Stimulated activated CD8-positive, alpha-beta memory T cell treated with anti-CD3 and anti-CD28 coated beads, Interleukin-7, amount 100 ng/mL, for 1 hour (primary cell): ENCODE measurements at places on chromosomes 2 and 18.

GRCh38 chr18:13440277-13441248 lies 222.0 kb downstream of the LDLRAD4 start:
- no peak for DNase-seq

DNA sequence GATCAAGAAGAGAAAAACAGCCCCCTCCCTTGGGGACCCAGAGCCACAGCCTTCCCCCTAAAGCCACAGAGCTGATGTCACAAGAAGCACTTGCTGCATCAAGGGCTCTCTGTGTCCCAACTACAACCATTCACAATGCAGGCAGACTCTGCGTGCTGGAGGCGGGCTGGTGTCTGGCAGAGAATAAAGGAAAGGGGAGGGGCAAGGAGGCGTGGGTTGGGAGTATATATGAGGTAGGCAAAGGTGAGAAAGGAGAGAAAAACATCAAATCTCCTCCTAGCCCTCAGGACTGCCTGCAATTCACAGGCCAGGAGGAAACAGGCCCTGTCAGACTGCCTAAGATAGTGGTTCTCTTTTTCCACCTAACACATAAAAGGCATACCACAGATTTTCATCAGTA lies 48.8 kb upstream of the IHH start:
- DNase-seq, result no peak

GRCh38 chr18:62763101-62763521 lies 47.8 kb downstream of the PHLPP1 start:
- DNase-seq, result no peak

GRCh38 chr2:66730441-66730840 lies 295.5 kb downstream of the MEIS1 start:
- DNase-seq, result no peak

DNA sequence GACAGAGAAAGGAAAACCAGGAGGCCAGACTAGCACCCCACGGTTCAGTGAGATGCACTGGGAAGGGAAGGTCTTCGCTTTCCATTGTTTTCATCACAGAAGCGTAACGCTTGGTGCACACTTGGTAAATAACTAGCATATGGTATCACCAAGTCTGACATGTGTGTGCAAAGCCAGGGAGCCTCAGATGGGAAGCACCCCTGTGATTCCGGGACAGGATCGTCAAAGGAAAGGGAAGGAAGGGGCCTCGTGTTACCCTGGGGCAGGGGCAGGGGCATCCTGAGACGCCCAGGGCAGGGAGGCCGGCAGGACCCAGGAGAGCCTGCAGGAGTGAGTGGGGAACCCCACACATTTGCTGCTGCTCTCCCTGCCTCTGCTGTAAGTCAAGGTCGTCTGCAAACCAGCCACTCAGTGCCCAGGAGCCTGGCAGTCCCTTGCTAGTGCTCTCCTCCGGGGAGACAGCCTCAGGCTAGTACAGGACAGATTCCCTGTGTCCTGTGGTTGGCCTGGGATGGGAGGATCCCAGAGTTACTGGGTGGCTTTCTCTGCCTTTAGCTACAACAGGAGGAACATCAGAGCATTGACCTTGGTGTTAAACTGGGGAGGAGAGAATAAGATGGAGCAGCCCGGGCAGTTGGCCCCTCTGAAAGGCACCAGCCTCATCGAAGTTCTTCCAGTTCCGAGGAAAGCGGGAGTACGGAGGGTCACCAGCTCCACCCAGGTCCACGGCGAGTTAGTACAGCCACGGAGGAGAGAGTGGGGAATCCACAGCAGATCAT lies 192.5 kb downstream of the NDUFA10 start:
- DNase-seq, result no peak

DNA sequence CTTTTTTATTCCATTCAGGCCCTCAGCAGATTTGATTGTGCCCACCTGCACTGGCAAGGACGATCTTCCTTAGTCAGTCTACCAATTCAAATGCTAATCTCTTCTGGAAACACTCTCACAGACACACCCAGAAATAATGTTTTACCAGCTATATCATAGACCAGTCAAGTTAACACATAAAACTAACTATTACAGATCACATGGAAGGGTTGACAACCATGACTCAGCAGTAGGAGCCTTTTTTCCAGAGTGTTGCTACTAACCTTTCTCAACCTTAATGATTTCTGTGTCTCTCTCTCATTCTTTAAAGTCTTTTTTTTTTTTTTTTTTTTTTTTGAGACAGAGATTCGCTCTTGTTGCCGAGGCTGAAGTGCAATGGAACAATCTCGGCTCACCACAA lies 143.5 kb upstream of the MSH6 start:
- DNase-seq, result no peak

DNA sequence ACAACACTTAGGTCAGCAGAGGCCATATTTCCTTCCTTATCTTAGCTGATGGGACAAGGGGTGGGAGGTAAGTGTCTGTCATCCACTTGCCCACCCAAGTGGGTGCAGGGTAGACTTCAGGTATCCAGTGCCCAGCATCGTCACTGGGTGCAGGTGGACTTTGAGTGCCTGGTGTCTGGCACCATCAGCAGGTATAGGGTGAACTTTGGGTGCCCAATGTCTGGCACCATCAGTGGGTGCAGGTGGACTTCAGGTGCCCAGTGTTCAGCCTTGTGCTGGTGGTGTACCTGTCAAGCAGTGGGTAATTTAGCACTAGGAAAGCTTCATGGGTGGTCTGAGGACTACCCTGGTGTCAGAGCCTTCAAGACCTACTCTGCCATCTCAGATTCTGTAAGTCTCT lies 175.6 kb downstream of the SEPTIN10 start:
- no peak for DNase-seq

GRCh38 chr18:68791801-68792200 lies 6.1 kb upstream of the CCDC102B start:
- no peak for DNase-seq

DNA sequence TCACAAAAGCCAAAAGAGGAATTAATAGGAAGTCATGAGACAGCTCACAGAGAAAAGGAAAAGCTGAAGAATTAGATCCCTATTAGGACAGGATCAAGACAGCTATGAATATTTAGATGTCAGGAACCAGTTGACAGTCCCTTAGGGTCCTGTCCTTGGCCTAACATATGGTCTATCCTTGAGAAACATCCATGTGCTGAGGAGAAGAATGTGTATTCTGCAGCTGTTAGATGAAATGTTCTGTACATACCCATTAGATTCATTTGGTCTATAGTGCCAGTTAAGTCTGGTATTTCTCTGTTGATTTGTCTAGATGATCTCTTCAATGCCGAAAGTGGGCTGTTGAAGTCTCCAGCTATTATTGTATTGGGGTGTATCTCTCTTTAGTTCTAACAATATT lies 37.6 kb upstream of the SLC40A1 start:
- no peak for DNase-seq

DNA sequence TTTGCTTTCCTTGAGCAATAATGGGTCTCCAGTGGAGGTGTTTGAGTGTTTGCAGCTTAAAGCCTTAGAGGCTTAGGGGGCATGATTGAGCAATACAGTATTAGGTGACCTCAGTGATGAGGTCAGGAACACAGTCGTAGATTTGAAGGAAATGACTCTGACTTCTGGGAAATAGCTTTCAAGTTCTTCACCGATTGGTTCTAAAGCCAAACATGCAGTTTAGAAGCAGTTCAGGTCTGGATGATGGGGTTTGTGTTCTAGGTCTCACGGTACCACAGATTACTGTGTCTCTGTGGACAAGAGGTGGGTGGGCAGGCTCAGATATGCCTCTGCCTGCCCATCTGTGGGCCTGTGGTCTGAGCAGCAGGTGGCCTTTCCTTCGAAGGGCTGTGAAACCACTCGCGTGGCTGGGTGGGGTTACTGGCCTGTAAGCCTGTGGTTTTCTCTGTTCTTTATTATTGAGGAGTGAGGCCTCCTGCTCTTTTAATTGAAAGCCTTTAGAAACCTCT lies 7.8 kb downstream of the MTHFD2 start:
- DNase-seq, result no peak

GRCh38 chr18:34771958-34772357 lies 61.9 kb downstream of the DTNA start:
- no peak for DNase-seq

GRCh38 chr2:26298286-26298637 lies 47.7 kb upstream of the SELENOI start:
- no peak for DNase-seq

GRCh38 chr2:63122921-63123320 lies 72.3 kb downstream of the OTX1 start:
- DNase-seq, result no peak

DNA sequence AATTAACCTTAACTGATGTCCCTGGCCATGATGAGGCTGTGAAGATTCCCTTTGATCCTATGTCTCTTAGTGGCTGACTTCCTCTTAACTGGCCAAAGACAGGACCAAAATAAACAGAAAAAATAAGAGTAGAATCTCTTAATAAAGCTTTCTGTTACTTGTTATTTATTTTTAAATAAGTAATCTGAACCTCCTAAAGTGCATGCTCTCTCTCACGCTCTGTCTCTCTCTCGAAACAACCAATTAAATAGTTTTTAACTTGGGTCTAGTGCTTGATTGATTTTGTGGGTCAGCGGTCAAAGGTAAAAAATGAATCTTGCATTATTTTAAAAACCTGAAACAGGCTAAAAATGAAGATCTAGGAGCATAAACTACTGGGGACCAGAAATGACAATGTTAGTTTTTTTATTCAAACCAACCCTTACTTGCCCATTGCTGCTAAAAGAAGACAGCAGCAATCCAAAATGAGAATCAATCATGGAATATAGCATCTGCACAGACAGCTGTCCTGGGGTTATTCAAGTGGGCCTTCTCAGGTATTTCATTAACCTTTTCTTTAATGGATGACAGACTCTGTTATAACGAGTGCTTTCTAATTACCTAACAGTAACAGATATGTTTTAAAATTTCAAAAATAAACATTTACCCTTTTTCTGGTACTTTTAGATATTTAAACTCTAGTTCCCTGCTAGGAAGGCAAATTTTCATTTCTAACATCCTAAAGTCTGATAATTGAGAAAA lies 11.2 kb downstream of the GAREM1 start:
- no peak for DNase-seq

DNA sequence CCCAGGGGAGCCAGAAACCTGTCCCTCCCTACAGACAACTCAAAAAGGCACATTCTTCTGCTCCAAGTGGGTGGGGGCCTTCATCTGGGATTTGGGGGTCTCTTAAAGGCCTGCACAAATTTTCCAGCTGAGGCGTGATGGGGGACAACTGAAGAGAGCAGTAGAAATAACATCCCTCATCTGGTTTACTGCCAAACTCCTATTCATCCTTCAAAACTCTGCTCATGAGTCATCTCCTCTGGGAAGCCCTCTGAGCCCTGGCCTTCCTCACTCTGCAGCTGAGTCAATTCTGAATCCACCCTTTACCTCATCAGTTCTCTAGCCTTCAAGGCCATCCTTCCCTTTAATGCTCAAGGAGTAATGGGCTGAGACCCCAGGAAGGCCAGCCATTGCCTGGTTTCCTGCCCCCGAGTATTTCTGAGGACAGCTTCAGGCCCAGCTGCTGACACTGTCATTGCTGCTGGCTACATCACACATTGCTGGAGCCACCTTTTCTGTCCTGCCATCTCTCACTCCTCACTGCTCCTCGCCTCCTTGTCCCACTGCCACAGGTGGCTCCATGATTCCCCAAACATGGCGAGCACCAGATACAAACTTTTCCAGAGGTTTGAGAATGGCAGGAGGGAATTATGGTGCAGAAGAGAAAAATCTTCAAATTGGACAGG lies 32.2 kb upstream of the GLI2 start:
- DNase-seq, result no peak
